ENCODE measurements at places on chromosomes 4 and X.

DNA sequence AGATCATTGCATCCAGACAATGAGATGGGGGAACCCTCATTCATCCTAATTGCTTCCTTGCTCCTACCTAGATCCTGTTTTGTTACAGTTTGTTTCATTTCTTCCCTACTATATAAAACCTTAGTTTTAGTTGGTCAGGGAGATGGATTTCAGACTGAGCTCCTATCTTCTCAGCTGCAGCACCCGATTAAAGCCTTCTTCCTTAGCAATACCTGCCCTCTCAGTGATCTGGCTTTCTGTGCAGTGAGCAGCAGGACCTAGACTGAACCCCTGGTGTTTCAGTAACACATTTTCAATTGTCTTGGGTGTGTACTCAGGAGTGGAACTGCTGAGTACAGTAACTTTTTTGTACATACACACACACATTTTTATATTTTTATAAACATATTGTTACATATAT lies 187.4 kb downstream of the APBB2 start:
- DNase-seq, result no peak

GRCh38 chr4:44320833-44321232 lies 127.8 kb downstream of the KCTD8 start:
- DNase-seq, result no peak

- DNase-seq, result no peak
Observed at GRCh38 chr4:15479089-15479912, 9.6 kb downstream of the CC2D2A start.

DNA sequence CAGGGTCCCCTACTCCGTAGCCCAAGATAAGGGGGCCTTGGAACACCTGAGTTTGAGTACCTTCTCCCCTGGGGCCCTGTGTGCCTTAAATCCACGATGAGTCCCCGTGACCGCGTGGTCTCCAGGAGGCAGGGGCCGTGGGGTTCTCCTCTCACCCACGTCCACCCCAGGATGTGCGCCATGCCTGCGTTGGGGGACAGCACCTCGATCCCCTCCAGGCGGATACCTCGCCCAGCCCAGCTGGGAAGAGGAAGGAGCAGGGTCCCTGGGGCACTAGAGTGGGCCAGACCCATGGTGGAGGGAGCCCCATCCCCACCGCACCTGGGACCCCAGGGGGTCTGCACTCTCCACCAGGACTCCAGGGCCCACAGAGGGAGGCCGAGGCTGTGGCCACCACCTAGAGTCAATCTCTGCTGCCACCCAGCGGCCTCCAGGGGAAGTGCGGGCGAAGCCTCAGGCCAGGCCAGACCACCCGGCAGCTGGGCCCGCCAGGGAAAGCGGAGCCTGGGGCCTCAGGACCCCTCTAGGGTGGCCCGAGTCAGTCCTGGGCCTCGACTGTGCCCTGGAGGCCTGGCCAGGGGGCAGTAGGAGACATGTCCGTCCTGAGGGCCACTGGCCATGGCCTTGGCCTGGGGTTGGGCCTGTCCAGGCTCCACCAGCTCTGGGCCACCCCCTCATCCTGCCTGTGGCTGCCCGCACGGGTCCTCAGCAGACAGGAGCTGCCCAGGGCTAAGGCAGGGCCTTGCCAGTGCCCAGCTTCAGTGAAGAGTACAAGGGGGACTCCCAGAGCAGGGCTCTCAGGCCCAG lies 55.0 kb downstream of the FAM53A start:
- DNase-seq, result peak; percentile 76

DNA sequence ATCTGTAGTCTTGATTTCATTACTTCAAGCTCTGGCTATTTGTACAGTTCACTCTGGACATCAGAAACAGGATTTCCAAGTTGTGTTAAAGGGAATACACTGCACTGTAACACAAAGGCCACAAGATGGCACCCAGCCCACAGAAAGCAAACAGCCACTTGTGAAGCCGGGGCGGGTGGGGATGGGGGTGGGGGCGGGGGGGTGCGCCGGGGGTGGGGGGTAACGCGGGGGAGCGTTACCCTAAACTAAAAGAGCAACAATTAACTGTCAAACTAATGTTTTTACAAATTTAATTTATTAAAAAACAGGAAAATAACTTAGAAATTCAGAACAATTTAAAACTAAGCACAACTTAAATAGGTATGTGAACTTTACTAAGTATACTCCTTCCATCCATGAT lies 27.3 kb downstream of the PRDX4 start:
- DNase-seq, result peak; percentile 38

DNA sequence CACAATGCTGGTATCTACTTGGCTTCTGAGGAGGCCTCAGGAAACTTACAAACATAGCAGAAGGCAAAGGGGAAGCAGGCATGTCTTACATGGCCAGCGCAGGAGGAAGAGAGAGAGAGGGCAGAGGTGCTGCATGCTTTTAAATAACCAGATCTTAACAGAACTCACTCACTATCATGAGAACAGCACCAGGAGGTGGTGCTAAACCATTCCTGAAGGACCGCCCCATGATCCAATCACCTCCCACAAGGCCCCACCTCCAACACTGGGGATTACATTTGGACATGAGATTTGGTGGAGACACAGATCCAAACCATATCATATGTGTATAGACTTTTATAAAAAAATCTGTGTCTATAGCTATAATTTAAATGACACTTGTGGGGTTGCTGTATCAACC lies 48.6 kb upstream of the ERVMER34-1 start:
- no peak for DNase-seq

DNA sequence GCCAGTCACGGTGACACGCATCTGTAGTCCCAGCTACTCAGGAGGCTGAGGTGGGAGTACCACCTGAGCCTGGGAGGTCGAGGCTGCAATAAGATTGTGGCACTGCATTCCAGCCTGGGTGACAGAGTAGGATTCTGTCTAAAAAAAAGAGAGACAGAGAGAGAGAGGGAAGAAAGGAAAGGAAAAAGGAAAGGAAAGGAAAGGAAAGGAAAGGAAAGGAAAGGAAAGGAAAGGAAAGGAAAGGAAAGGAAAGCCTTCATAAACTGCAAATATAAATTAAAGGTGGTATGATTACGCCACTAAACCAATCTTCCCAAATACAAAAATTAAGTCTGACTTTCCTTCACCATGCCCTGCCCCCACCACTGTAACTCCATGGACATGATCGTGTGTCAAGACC lies 259.3 kb upstream of the GATB start:
- DNase-seq, result no peak

DNA sequence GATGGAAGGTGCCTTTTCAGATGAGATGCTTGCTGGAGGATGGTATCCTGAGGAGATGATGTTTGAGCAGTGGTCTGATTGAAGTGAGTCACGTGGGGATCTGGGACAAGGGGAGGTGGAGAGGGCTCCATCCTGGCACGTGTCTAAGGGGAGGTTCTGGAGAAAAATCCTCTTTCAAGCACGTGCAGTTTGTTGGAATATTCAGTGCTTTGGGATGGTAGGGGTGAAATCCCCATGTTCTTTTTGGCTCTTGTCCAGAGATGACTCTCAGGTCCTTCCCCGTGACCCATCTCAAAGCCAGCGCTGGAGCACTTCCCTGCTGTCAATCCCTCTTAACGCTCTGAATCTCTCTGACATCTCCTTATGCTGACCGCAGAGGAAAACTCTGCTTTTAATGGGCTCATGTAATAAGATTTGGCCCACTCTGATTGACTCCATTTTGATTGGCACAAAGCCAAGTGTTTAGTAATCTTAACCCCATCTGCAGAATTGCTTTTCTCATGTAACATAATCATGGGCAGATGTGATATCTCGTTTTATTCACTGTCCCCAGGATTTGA lies 10.8 kb upstream of the KLKB1 start:
- DNase-seq, result no peak

DNA sequence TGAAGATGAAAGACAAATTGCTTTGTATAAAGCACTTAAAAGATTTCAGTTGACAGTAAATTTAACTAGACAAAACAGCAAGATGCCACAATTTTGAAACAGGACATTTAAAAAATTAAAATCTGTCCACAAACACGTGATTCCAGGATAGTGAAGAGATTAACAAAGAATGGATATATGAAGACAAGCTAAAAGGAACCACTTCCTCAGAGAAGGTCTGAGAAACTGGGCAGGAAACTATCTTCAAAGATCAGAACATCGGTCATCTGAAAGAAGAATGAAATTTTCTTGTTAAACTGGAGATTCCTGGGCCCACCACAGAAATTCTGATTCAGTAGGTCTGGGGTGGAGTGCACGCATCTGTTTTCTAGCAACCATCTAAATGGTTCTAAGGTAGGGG lies 1.4 kb downstream of the RWDD4 start:
- DNase-seq, result no peak

DNA sequence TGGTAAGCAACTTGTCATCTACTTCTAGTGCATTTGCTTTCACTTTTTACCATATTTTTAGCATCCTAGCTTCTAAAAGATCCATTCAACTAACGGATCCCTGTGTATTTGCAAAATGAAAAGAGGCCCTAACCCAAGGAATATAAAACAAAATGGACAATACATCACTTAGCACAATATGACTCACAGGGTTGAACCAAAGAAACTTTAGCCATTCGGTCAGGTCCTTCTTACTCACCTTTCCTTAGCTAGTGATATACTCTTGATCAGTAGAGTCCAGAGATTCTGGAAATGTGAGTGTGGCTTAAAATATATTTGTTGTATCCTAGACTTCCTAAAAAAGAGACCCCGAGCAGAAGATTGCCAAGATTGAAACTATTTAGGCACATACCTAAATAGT lies 19.5 kb downstream of the TMPRSS11E start:
- no peak for DNase-seq

GRCh38 chr4:157127571-157127970 lies 51.6 kb downstream of the GLRB start:
- DNase-seq, result no peak

DNA sequence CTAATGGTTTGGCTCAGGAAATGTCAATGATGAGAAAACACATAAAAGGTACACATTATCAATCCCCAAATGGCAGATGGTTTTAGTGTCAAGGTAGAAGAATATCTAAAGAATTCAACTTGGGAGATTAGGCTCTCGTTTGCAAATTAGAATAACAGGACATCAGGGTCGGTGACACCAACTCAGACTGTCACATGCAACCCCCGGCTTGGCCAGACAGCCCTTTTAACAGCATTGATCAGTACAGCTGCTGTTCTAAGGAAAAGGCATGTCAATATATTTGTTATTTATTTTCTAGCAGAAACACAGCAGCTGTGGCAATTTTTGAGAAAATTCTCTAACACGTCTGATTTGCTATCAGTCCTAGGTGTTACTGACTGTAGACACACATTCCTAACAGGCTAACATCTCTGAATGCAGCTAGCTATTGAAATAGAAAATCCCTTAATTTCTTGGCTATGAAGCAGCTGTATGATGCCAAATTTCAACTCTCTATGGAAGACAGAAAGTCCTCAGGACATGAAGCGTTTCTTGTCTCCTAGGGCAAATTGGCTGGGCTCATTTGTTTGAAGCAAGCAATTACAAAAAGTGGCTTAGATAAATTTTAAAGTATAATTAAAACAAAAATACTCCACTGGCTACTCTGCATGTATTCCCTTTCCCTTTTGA lies 269.0 kb upstream of the CXXC4 start:
- no peak for DNase-seq

GRCh38 chr4:76023389-76023788 lies at the start of gene CXCL10:
TSS of gene CXCL10 (minus strand) at chr4:76023497. CDS start at chr4:76023431, 66 bp downstream.
- DNase-seq, result no peak

DNA sequence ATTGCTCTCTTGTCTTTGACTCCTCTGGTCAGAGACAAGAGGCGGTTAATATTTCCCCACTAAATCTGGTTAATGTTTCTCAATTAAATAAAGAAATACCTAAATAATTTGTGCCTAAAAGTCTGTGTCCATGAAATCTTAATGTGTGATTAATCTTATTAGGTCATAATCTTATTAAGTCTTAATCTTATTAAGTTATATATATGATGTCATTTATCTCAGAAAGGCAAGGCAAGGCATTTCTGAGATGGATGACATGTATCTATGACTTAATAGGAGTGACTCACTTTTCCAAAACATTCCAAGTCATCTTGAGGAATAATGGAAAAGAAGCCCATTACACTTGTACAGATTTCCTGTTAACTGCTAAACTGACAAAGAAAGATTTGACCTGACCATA lies 74.7 kb downstream of the TRAM1L1 start:
- DNase-seq, result no peak

DNA sequence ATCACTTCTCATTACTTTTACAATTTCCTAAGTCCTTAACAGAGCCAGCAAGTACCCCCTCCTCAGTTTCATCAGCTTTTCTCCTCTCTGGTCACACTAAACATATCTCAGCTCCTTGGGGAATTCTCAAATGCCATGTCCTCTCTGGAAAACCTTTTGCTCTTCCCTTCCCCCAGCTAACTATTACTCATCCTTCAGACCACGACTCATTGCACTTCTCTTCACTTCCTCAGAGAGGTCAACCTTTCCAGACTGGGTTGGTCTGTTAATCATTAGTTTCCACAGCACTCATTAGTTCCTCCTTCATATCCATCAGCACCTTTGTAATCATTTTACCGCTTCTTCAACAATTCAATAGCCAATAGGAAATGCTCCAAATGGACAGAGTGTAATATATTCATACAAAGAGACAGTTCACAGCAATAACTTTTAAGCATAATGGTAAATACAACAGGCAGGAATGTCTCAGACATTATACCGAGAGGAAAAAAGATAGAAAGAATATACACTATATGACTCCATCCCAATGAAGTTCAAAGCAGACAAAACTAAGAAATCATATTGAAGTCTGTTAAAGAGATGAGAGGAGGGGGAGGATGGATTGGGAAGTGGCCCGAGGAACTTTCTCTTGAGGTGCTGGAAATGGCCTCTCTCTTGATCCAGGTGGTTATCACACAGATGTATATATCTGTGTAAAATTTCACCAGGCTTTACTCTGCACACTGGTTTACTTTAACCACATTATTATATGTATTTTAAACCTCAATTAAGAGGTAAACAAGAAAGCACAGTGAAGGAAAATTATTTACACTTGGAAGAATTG lies 39.6 kb downstream of the DDX60L start:
- DNase-seq, result no peak

DNA sequence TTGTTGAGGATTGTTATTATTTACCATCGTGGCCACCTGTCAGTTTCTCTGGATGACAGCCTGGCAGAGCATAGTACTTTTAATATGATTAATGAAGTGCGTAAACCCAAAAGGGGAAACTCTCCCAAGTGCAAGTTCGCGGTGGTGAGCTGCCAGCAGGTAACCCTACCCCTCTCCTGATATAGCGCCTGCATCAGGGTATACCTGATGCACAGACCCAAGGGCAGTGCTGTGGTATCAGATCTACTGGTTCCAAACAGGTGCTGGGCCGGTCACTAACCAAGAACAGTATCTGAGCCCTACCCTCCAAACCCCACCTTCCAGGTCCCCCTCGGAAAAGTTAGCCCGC lies 1.6 kb downstream of the RNF150 start:
- DNase-seq, result no peak

DNA sequence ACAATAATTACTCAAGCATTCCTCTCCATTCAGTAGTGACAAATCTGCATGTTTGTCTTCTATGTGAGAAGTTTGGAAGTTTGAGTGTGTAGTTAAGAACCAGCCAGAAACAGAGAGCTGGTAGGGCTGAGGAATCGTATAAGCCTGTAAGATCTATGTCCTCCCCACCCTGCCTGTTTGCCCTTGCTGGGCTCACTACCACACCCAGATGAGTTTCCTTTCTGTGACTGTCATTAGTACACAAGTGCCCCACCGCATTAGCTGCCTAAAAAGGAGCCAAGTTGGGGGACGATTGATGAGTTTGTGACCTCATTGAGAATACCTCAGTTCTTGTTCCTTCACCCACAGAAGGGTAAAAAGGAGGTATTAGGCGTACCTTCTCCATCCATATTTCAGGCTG lies 28.3 kb downstream of the DOCK11 start:
- DNase-seq, result peak; percentile 22

Measured in stimulated activated CD4-positive, alpha-beta T cell treated with anti-CD3 and anti-CD28 coated beads, Interleukin-15, amount 100 ng/mL, for 24 hours (primary cell).